Brain (organoid and tissue), 16 donors: ENCODE measurements at places on chromosomes 2 and 18.

DNA sequence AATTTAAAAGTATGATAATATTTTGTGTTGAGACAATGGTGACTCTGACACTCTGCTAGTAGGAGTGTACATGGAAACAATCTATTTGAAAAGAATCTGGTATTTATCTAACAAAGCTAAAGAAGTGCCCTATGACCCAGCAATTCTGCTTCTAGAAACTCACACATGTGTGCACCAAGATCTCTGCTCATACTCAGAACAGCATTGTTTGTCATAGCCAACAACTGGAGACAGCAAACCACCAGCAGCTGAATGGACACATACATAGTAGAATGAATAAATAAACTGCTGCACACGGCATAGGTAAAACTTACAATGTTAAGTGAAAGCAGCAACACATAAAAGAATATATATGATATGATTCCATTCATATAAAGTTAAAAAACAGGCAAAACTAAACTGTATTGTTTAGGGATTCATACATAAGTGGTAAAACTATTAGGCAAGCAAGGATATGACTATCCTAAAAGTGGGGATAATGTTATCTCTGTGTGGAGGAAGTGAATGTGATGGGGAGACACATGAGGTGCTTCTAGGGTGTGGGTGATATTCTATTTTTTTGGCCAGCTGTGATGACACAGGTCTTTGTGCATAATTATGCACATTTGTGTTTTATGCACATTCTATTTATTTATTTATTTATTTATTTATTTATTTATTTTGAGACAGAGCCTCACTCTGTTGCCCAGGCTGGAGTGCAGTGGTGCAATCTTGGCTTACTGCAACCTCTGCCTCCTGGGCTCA lies 71.1 kb downstream of the RFTN2 start:
- no peak for DNase-seq

DNA sequence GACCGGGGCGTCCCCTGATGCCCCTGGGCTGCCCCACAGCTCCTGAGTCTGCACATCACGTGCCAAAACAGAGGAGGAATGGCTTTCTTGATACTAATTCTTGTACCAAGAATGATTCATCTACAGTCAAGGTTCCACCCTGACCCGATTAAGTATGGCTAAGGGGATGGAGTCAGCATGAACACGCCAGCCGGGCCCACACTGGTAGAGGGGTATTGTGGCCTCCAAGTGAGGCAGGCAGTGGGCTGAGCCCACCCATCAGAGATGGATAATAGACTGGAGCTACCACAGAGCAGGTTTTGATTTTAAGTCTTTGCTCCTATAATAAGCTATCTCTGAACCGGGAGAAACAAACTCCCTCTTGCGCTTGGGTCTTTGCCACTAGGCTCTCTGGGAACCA lies 17.9 kb upstream of the GNAL start:
- no peak for DNase-seq

DNA sequence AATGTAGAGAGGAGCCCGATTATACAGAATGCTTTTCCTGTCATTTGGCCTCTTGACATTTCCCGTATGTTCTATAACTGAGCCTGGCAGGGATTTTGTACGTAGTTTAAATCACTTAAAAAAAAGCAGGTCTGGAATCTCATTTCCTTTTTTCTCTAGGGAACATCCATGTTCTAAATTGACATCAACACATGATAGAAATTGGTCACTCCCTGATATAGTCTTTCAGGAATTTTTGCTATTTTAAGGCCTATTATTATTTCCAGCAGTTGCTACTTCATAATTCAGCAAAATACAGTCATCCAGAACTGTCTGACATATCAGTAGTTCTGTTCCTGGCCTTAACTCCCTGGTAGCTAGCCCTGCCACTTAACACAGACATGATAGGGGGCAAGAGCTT lies 565.7 kb upstream of the ZEB2 start:
- DNase-seq: no peak

- DNase-seq: no peak
Observed at GRCh38 chr18:55252053-55252675, 292.9 kb upstream of the CCDC68 start.

GRCh38 chr2:268323-268722 lies 3.6 kb downstream of the ACP1 start:
- DNase-seq: no peak

GRCh38 chr2:97919858-97920257 lies 75.9 kb downstream of the TMEM131 start:
- DNase-seq: no peak
